ENCODE measurements at places on chromosomes 5 and 9. TPM values are rescaled to one million over a fixed set of nuclear protein-coding genes. Genes with fewer than 3 reads are reported as not detected.
A peak's percentile ranks its signal among the peaks of the same experiment; 100 is the strongest.

GRCh38 chr5:176187276-176188062, 50.8 kb upstream of the SIMC1 start:
- no peak for DNase-seq

DNA sequence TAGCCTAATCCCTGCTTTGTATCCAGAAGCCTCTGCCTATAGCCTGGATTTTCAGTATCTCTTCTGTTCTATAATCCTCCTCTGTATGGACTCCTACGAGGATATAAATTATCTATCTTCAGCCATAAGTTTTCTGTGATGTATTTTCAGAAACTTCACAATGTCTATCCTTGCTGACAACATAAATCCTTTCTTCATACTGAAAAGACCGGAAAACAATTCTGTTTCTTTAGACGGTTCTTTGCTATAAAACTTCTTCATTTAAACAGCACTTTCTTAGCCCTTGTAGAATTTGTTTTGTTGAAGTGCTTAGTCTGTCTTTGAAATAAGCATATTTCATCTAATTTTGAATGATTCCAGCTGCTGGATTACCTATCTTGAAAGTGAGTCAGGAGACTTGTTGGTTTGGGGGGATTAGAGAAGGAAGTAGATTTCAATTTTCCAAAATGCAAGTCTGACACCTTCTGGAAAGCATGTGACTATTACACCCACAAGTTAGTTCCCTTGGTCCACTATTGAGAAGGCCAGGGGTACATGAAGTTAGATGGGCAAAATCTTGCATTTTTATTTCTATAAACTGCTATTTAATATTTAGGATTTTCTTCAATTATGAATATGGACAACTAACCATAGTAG, 96.3 kb upstream of the RANBP3L start:
- DNase-seq, result peak; percentile 7

DNA sequence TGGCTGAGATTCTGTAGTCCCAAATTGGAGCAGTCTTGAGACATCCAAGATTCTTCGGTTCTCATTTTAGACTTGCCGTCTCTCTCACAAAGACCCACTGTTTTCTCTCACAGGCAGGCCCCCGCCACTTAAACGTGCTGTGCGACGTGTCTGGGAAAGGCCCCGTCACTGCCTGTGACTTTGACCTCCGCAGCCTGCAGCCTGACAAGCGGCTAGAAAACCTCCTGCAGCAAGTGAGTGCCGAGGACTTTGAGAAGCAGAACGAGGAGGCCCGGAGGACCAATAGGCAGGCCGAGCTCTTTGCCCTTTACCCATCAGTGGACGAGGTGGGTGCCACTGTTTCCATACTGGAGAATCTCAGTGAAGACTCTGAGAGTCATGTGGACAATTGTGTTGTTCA, 97.2 kb downstream of the DOCK8 start:
- DNase-seq, result no peak

- no peak for DNase-seq
Measured at GRCh38 chr9:115034801-115035200, 83.2 kb downstream of the TNC start.

GRCh38 chr9:91320299-91320698, 41.4 kb downstream of the AUH start:
- no peak for DNase-seq

The ARL14EPL gene
- total RNA-seq, result not detected

The SQSTM1 gene
- total RNA-seq, result 90.7 TPM

The FBXW2 gene
- 38.5 TPM for total RNA-seq

Data from skin of body (tissue), 3 donors.